ENCODE measurements at places on chromosomes 7 and 10.

GRCh38 chr10:28669227-28670173 lies 7.8 kb upstream of the BAMBI start:
- no peak for DNase-seq

- no peak for DNase-seq
These were observed 27.4 kb upstream of the PSAP start for GRCh38 chr10:71878327-71879034.

GRCh38 chr10:119917777-119918176 lies 25.2 kb downstream of the SEC23IP start:
- no peak for DNase-seq

DNA sequence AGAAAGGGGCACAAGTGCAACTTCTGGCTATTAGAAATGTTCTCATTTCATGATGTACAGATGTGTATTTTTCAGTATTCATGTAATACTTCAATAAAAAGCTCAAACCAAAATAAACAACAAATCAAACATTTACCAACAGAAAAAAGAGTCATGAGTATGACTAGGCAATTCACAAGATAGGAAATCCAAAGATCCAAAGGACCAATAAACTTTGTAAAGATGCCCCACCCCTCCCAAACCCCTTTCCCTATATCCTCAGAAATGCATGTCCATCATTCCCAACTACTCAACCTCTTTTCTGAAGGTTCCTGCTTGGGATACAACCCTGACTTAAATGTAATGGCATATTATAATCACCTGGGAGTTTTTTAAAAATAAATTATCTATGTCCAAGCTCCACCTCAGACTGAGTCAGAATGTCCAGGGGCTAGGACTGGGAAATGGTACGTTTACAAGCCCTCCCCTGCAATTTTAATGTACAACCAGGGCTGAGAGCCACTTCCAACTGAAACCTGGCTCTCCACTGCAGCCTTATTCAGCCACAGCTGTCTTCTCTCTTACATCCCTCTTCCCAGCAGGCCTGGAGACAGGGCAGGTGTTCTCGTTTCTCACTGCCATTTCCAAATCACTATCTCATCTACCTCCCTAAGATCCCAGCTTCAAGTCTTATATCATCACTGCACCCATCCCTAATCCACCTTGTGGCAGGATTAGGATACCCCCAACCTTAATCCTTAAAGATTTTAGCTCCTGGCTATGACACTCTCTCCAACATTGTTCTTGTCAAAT lies 36.5 kb downstream of the COA1 start:
- DNase-seq: no peak

DNA sequence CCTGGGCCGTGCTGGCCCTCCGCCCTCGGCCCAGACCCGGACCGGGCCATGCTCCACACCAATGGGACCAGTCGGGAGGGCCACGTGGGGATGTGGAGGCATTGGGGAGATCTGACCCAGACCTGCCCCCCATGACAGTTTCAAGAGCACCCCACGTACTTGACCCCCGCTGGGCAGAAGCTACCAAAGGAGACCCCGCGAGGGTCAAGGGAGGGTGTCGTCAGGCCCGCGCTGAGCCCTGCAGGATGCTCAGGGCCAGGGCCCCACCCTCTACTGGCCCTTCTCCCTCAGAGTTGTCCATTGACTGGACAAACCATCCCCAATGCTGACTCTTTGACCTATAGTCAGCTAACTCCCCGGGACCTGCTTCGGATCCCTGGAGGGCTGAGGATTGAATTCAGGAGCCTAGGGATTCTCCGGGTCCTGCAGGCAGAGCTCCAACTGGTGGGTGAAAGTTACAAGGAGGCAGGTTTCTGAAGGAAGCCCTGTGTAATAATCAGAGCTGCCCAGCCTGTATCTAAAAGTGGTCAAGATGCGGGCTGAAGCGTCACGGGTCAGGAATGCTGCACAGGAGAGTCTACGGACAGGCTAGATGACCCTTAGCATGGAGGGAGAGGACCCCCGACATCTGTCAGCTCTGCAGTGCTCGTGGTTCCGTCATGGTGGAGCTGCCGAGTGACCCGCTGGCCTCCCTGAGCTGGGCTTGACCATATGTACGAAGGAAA lies 498 bp upstream of the CALHM2 start:
- no peak for DNase-seq

- no peak for DNase-seq
These were observed 724.6 kb upstream of the SORCS1 start for GRCh38 chr10:107889105-107889504.

DNA sequence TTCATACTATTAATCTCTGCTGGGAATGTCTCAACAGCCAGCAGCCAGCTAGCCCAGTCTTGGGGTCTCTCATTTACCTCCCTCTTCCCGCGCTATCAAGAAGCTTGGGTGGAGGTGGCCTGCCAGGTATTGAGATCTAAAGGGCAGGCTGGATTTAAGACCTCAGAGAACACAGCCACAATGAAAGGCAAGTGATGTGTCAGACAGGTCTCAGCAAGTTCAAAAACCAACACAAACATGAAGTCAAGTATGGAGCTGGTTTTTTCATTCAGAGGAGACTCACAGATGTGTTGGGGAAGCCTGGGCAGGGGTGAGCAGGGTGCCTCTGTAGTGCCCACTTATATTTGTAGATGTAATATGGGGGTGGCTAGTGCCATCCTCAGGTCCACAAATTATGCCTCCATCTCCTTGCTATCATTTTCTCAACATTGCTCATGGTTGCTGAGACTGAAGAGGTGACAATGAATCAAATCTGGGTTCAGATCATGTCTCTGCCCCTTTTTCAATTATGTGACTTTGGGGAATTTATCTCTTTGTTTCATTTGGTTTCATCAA lies 27.7 kb upstream of the CROT start:
- DNase-seq: no peak

- DNase-seq: no peak
These were observed 57.6 kb downstream of the MKI67 start for GRCh38 chr10:128068398-128069285.

GRCh38 chr10:127028556-127028955 lies 123.3 kb downstream of the DOCK1 start:
- DNase-seq: no peak

DNA sequence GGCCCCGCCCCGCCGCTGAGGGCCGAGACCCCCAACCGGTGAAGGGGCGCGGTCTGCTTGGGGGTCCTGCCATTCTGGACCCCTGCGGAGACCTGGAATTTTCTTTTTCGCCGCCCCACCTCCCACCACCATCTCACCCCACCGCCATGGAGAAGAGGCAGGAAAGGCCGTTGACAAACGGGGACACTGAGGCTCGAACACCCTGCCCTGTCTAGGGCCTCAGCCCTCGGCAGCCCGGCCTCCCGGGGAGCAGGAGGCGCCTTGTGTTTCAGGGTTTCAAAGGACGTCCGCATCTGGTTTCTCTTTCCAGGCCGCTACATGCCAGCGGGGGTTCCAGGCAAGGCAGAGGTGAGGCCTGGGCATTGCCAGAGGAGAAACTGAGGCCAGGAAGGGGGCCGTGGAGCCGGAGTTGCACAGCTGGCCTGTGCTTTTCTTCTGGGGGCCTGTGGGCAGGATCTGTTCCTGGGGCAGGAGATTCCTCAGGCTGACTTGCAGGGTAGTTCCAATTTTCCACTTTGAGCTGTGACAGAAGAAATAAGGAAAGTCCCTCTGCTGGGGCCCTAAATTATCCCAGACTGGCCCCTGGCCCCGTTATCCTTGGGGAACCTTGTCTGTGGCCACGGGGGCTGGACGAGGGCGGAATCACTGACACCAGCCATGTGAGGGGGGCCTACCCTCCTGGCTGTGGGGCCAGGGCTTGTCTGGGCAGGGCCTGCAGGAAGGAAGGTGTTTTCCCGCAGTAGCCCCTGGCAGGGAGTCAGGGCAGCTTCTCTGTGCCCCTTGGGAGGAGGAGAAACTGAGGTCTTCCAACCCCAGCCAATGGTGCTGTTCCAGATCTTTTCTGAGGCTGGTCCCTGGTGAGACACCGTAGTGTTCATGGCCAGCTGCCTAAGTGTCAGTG lies 900 bp upstream of the MICALL2 start:
- DNase-seq: no peak

GRCh38 chr10:70523057-70523456 lies 44.5 kb downstream of the PALD1 start:
- no peak for DNase-seq

GRCh38 chr10:19054289-19054835 lies 5.8 kb downstream of the MALRD1 start:
- DNase-seq: no peak

DNA sequence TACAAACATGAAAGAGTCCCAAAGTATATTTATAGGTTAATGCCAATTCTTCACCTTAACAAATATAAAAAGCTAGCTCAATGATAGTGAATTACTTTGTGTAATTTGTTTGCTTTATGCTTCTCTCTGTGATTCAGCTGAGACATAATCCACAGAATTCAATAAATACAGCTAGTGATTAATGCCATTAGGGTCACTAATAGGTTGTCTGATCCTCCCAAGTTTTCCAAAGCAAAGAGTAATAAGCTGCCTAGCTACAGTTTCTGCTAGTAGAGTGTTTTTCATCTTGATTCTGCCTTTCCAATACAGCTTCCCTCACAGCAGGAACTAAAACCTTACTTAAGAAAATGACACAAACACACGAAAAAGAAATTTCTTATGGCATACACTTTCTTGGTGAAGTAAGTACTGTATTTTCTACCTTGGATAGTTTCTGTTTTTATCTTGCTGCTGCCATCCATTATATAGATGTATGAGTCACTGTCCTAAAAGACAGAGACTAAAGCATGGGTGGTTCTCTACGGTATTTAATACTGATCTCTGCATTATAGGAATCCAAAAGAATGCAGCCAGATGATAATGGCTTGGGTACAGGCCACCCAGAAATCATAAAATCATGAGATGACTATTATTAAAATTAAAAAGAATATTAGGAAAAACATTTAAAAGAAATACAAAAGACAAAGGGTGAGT lies 170.0 kb downstream of the TPK1 start:
- DNase-seq: no peak

DNA sequence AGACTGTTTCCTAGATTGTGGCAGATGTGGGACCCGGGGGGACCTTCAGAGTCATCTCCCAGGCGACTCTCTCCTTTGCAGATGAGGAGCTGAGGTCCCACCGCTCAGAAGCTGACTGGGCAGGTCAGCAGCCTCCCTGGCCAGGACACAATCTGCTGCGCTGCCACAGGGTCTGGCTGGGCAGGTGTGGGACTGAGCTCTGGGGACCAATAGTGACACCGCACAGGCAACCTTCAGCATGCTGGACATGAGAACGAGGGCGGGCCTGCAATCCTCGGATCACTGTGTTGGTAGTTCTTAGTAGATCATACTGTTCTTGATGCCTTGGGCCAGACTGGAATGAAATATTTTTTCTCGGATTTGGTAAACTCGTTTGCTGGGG lies 20.5 kb upstream of the CRYGN start:
- no peak for DNase-seq

GRCh38 chr7:48084727-48085432 lies 4.2 kb upstream of the UPP1 start:
- DNase-seq: peak; percentile 34

DNA sequence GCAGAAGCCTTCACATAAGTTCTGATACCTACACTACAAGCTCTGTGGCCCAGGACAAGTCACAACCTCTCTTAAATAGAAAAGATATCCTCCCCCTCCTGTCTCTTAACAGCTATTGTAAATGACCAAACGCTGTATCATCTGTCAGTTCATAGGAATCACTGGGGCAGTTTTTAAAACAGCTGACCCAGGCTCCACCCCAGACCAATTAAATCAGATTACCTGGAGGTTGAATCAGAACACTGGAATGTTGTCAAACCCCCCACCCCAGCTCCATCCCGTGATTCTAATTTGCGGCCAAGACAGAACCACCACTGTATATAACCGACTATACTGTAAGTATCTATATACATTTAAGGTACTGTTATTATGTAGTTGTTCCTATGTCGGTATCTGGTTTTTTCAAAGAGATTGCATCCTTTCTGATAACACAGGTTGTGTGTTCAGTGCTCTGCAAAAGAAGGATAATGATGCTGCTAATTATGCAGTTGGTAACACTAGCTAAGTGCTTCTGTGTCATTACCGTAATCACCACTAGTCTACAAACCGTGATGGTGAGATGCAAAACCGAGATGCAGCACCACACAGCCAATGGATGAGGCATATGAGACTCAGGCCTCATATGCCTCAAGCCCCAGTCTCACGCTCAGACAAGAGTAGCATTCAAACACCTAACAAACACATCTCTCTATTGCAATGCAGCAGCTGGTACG lies 47.4 kb downstream of the TNS3 start:
- no peak for DNase-seq

- no peak for DNase-seq
These were observed 31.2 kb downstream of the DYNC2I1 start for GRCh38 chr7:158887594-158887993.

GRCh38 chr7:27142580-27143022 lies 880 bp downstream of the HOXA5 start:
- no peak for DNase-seq

DNA sequence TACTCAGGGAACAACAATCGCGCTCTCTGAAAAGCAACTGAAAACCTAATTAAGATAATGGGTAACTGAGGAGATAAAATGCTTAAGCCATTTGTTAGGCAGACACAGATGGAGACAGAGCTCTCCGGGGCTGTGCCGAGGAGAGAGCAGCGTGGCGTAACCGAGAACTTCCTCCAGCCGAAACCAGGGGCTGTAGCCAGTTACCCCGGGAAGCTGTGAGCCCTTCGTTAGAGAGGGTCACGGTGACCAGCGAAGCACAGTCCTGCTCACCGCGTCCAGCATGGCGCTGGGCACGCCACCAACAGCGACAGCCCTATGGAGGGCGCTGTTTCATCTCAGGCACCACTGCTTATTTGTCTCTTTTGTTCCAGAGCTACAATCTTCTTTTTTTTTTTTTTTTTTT lies 16.1 kb downstream of the PAPOLB start:
- DNase-seq: no peak

GRCh38 chr10:89129911-89130310 lies 77.2 kb downstream of the CH25H start:
- no peak for DNase-seq

DNA sequence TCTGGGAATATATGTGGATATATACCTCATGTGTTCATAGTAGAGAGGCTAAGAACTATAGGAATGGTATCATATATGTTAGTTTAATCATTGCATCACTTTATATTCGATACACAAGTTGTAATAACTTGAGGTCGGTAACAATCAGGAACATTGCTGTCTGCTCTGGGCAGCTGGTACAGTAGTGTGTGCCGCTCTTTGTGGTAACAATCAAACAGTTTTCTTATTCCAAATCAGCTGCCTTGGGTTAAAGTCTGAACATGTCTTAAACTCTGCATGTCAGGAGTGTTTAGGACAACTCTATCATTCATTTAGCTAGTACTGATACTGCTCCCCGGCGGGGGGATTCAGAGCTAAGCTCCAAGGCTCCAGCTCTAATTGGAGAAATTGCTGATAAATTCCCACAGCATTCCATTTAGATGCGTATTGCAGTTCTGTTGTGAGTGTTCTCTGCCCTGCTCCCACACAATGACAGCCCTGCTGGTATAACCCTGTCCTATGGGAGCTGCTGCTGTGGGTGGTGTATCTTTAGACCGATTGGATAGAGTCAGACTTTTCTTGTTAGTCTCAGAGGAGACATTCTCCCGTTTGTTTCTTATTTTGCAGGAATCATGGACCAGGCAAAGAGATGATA lies 707.5 kb upstream of the FZD8 start:
- no peak for DNase-seq

- DNase-seq: no peak
These were observed 19.4 kb downstream of the C1GALT1 start for GRCh38 chr7:7201578-7202374.
